Activated T-cell treated with anti-CD3 and anti-CD28 coated beads, Interleukin-2, amount 50 U/mL, for 24 hours (primary cell): ENCODE measurements at places on chromosomes 12 and 14.
A peak's percentile ranks its signal among the peaks of the same experiment; 100 is the strongest.

GRCh38 chr14:90319173-90319572 is 12.6 kb downstream of the NRDE2 start:
- no peak for DNase-seq

GRCh38 chr12:101498252-101498651 is 23.1 kb downstream of the SPIC start:
- no peak for DNase-seq

- DNase-seq = no peak
Observed at GRCh38 chr14:72513965-72514659, 379.8 kb downstream of the DPF3 start.

- DNase-seq = no peak
Observed at GRCh38 chr12:91185421-91185820, 2.8 kb upstream of the DCN start.

GRCh38 chr14:52069307-52070050 is 620 bp upstream of the NID2 start:
- DNase-seq = peak; percentile 40

GRCh38 chr14:61992139-61992538 is 229.9 kb downstream of the SNAPC1 start:
- DNase-seq = no peak

DNA sequence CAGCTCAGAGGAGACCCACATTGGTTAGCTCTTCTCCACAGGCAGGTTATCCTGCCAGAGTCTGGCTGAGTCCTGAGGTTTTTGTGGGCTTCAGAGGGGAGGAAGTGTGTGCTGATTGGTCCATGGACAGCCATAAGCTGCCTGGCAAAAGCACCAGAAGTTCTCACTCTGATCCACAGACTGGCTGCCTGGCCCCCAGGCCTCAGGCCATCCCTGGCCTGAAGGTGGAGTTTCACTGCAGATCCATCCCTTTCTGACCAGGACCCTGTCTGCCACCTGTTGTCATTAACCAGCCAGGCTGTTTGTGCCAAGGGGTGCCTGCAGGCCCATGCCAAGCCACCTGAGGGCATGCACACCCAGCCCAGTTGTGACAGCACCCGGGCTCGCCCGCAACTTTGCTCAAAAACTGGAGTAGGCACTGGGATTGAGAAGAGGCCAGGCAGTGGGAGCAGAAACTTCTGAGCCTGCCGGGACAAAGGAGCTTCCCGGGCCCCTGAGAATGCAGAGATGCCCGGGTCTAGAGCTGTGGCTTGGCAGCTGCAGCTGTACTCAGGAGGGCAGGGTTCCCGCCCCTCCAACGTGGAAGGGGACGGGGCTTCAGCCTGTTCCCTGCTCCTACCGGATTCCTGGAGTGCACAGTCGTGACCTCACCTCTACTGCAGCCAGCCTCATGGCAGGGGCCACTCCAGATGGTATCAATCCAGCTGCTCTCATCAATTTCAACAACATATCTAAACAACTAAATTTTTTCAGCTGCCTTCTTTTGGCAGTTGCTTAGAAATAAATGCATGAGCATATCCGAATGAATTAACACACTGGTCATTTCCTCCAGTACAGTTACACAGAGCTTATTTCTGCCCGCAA is 1277.3 kb downstream of the SLC16A7 start:
- DNase-seq = no peak

GRCh38 chr12:91577586-91578539 is 395.2 kb upstream of the DCN start:
- no peak for DNase-seq

DNA sequence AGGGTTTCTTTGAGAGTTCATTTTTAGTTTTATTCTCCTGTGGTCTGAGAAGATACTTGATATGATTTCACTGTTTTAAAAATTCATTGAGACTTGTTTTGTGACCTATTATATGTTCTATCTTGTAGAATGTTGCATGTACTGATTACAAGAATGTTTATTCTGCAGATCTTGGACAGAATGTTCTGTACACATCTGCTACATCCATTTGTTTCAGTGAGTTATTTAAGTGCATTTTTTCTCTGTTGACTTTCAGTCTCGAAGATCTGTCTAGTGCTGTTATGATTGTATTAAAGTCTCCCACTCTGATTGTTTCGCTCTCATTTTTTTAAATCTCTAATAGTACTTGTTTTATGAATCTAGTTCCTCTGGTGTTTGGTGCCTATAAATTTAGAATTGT is 1319.8 kb downstream of the TMEM121 start:
- DNase-seq = no peak

GRCh38 chr12:57118711-57119271 is 7.6 kb upstream of the STAT6 start:
- no peak for DNase-seq

GRCh38 chr12:15751741-15752140 is 37.4 kb downstream of the EPS8 start:
- no peak for DNase-seq

DNA sequence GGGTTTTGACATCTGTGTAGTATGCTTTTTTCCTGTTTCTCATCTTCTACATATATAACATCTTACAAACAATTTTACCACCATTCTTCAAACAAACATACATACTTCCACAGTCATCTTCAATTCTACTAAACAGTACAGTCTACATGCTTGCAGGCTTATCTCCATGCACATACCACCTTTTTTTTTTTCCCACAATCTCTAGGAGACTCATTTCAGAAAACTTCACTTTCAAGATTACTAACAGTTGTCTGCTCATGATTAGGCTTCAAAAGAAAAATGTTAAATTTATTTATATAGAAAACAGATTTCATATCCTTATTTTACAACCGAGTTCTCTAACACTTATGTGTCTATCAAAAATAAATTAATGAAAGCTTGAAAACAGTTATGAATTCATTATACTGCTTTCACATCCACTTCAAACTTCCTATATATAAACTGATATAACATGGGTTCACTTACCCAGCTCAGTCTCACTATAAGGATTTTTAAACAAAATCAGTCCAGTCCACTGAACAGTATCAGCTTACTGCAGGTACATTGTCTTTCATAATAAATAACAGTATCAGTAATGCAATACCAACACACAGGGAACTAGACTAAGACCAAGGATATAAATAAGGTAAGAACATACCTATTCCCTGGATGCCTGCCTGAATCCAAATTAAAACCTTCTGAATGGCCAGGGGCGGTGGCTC is 42.5 kb downstream of the LRP6 start:
- DNase-seq = no peak

GRCh38 chr14:87601036-87601435 is 391.9 kb downstream of the GALC start:
- no peak for DNase-seq

GRCh38 chr14:55348766-55349453 is 62.7 kb downstream of the ATG14 start:
- no peak for DNase-seq

GRCh38 chr14:50551877-50552276 is 8.1 kb upstream of the ATL1 start:
- DNase-seq = no peak

- DNase-seq = no peak
Observed at GRCh38 chr12:26817183-26817591, 15.8 kb downstream of the ITPR2 start.

DNA sequence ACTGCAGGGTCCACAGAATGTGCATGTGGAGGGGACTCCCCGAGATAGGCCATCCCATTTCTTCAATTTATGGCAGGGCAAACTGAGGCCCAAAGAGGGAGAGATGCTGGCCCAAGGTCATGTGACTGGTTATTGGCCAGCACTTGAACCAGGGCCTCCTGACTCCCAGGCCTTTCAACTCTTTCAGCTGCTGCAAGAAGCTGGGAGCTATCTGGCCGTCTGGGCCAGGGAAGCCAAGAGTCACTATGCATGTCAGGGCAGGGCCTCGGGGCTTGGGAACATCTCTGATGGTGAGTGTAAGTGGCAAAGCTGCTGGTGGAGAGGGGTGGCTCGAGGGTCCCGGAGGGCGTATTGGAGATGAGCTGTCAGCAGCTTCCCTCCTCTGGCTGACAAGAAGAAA is 9.5 kb upstream of the LTBP2 start:
- no peak for DNase-seq

GRCh38 chr12:124752437-124753227 is 111.0 kb downstream of the SCARB1 start:
- DNase-seq = no peak

DNA sequence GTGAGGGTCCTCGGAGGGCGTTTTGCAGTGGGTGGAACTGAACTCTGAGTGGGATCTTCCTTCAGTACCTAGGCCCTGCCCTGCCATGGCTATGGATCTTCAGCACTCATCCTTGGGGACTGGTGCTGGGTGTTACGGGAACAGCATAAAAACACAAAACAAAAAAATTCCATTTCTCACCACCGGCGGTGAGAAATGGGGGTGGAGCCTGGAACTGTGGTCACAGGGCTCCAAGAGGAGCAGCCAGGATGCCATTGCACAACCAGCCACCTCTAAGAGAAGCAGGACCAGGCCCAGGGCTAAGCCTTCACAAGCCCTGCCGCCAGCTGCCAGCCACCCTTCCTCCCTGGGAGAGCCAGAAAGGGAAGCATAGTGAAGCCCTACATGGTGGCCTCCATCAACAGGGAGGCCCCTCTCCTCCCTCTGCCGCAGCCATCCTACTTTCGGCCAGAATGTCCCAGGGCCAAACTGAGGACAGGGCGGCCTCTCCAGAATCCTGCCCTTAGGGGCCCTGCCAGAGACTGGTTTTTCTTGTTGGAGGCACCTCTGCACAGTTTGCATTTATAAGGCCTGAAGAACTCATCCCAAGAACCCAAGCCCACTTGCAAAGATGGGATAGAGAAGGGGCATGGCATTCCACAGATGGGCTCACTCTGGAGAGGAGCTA is 76.5 kb downstream of the VCPKMT start:
- peak; percentile 40 for DNase-seq

- DNase-seq = no peak
Observed at GRCh38 chr12:95874452-95874851, 15.7 kb downstream of the SNRPF start.

- no peak for DNase-seq
Observed at GRCh38 chr14:29391801-29392200, 535.8 kb downstream of the PRKD1 start.

GRCh38 chr12:992647-993046 is 1.6 kb downstream of the ERC1 start:
- no peak for DNase-seq

- DNase-seq = no peak
Observed at GRCh38 chr12:29744365-29744764, 39.4 kb downstream of the TMTC1 start.

DNA sequence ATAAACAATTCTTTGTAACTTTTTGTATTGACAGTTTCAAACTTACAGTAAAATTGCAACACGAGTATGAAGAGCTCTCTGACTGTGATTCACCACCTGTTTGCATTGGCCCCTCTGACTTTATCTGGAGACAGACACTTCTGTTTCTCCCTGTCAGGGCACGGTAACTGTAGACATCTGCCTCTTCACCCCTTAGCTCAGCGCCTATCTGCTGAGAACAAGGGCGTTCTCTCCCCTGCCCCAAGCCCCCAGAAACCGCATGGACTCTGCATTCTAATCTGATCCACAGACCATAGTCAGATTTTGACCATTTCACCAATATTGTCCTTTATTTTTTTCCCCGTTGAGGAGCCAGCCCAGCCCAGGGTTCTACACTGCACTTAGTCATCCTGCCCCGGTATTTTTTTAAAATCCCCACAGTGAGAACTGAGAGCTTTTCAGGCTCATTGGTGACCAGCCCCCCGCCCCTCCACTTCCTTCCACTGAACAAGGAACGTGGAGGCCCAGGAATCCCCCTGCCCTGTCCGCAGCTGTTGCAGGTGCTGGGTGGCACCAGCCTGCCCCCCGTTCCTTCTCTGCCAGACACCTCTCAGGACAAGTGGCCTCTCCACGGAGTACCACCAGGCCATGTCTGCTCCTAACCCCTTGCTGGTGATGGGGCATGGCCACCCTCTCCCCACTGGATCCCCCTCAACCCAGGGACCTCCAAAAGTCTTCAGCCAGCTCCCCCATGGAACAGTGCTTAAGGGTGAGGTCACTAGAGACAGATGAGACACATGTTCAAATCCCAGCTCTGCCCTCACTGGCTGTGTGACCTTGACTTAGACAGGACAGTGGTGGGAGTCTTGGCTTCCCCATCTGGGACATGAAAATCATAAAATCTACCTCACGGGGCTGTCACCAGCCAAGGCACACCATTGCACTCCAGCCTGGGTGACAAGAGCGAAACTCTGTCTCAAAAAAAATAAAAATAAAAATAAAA is 11.2 kb downstream of the RHOF start:
- DNase-seq = peak; percentile 75

DNA sequence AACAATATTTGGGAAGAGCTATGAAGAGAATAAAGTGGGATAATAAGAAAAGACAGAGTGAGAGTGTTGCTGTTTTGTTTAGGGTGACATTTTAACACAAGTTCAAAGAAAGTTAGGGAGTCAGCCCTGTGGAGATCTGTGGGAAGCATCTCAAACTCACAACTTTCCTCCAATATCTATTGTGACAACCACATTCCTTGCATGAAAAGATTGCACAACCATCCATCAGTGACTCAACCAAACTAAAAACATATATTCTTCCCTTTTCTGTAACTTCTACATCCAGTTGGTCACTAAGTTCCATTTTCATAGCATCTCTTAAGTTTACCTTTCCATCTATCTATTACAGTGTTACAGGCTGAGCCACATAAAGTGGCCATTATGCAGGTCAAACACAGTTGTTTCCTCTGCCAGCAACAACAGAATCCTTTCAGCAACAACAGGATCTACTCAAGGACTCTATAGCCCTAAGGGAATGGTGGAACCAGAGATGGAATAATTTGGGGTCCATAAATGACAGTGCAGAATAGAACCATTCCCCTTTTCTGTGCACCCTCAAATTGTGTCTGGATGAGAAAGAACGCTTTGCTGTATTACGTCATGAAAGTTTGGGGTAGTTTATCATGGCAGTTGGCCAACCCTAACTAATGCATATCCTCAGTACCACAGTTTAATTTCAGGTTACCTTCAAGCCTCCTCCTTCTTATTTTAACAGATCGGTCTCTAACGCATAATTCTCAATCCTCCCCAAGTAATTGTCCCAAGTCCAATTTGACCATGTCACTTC is 118.8 kb downstream of the ST8SIA1 start:
- DNase-seq = no peak

DNA sequence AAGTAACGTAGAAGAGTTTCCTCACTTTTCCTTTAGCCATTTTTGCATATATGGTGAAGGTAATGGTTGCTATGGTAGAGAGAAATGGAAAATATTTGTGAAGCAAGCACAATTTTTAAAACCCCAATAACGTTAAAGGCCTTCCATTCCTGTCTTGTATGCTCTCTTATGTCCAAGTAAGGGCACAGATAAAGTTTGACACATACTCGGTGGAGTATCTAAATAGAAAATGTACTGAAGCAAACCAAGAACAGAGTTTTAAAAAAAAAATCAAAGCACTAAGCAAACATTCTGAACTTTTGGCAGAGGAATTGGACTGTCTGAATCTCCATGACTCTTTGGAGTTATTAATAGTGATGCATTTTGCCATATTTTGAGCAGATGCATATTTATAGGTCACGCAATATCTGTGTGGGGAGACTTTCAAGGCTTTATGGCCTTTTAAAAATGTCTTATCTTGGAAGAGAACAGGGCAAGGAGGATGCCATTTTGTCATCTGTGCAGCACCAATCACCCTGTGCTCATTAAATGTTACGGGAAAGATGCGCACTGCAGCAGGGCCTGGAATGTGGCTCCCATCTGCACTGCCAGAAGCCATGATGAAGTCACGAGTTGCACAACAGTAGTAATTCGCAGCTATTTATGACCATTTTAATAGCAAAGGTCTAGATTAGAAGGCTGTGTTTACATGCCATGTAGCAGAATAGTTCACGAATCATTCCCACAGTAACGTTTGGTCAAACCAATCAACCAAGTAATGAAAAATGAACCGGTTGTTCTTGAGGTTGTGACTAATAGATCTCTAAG is 23.3 kb upstream of the AMIGO2 start:
- no peak for DNase-seq
